Occipital lobe (tissue), 3 donors: ENCODE measurements at places on chromosomes 11 and 22. TPM values are rescaled to one million over a fixed set of nuclear protein-coding genes. Genes with fewer than 3 reads are reported as not detected.

The DEFB131B gene
- total RNA-seq: not detected

The OR8D1 gene
- not detected for total RNA-seq

The CBLIF gene
- total RNA-seq: not detected

The RRP8 gene
- total RNA-seq: 17.5 TPM

GRCh38 chr11:132464003-132464342 lies 1068.3 kb downstream of the OPCML start:
- no peak for DNase-seq

DNA sequence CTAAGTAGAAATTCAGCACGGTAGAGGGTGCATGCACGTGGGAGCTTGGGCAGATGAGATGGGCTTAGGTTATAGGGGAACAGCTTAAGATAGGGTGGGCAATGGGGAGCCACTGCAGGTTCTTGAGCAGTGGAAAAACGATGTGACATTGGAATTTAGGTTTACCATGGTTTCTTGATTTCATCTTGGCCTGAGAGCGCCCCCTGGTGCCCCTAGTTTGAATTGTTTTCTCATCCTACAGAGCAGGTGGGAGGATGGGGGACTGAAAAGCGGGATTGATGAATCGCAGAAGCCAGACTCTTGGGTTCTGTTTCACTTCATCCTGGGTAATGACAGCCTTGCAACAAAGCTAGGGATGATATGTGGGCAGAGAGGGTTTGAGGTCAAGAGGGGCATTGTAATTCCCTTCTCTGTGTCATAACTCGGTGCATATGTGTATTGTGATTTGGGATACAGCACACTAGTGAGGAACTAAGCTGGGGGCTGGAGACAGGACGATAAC lies 6.7 kb upstream of the MCAM start:
- DNase-seq: no peak

DNA sequence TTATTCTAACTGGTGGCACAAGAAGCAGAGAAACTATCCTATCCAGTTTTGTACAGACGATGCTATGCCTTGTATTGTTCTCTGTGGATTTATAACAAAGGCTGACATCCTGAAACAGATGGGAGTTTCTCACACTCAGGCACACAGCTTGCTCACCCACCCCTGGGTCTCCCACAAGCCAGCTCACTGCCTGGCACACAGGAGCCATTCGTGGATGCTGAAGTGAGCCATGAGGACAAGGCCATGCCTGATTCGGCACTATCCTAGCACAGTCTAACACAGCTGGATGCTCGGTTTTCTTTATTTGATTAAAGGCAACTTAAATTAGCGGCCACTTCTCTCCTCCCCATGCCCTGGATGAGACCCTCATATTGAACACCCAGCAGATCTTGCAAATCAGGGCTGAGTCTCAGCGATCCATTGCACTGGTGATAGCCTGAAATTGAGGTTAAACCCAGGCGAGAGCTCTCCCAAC lies 25.7 kb upstream of the TMPRSS4 start:
- DNase-seq: no peak

DNA sequence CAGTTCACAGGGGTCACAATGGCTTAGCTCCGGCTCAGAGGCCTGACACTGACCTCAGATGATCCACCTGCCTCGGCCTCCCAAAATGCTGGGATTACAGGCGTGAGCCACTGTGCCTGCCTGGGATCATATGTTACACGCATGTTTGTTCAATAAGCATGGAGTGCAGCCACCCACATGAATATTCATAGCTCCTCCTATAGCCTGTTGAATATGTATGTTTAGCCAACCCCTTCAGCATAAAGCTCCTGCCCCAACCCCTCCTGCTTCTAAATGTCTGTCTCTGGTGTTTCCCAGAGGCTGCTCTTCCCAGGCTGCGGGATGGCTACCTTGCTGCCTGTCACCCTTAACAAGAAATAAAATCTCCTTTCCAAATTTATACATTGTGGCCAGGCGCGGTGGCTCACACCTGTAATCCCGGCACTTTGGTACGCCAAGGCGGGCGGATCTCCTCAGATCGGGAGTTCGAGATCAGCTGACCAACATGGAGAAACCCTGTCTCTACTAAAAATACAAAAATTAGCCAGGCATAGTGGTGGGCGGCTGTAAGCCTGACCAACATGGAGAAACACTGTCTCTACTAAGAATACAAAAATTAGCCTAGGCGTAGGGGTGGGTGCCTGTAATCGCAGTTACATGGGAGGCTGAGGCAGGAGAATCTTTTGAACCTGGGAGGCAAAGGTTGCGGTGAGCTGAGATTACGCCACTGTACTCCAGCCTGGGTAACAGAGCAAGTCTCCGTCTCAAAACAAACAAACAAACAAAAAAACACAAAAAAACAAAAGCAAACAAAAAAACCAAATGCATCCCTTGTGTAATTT lies 1.1 kb upstream of the APOBEC3F start:
- no peak for DNase-seq

DNA sequence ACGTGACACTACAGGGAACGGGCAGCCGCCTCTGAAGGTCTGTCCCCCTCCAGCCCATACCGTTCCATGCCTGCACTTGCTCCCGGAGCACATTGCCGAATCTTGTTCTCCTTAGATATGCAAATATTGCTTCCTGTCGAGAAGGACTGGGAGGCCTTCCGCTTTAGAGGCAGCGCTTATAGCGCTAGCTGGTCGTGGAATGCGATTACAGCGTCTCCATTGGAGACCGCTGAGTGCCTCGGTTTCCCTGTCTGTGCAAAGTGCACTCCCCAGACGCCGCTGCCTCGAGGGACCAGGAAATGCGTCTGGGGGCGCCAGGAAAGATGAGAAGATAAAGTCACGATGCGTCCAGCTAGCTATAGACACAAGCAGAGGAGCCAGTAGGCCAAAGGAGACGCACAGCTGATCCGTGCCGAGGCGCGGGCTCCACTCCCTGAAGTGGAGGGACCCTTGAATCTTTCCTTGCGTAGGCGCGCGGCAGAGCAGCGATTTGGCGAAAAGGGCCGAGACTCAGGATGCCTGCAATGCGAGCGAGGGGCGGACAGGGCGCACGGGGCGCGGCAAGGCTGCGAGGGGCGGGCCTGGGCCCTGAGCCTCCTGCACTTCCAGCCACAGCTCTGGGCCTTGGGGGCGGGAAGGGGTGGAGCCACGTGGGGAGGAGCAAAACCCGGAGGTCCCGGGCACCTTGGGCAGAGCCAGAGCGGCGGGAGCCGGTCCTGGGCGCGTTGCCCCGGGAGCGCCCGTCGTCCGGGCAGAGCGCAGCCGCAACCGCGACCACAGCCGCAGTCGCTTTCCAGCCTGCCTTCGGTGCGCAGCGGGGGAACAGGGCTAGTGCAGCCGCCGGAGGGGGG lies at the start of gene RASSF10:
Gene RASSF10, plus strand, starts transcription at position 692 of the 851 bp plus-strand sequence. CDS start 261 bp downstream, outside the sequence.
- no peak for DNase-seq

DNA sequence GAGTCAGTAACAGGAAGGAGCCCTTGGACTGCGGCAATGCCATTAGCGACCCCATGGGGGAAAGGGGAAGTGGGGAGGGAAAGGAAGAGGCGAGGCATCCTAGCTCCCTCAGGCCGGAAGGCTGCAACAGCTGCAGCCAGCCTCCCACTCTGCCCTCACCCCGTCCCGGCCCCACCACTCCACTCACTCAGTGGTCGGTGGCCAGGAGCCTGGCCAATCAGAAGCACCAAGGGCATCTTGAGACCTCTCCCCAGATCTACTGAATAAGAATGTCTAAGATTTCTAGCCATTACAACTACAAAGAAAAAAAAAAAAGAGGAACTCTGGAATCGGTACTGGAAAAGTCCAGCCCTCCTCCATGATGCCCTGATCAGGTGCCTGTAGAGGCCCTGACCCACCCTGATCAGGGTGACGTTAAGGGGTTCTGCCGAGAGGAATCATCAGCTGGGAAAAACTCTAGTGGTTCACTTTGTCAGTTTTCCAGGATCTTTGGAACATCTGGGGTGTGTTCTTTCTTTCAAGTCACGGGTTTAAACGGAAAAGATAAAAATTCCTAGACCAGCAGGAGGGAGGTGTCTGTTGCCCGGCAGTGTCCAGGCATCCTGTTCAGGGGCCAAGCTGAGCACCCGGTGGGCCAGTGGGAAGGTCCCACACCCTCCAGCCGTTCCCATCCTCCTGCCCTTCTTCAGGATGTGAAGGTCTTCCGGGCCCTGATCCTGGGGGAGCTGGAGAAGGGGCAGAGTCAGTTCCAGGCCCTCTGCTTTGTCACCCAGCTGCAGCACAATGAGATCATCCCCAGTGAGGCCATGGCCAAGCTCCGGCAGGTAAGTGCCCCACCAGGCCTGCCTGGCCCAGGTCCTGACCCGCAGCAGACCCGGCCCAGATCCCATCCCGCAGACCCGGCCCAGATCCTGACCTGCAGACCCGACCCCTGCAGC lies 14.4 kb downstream of the OAF start:
- DNase-seq: no peak

GRCh38 chr22:32533265-32534111 lies 58.9 kb downstream of the FBXO7 start:
- DNase-seq: no peak

DNA sequence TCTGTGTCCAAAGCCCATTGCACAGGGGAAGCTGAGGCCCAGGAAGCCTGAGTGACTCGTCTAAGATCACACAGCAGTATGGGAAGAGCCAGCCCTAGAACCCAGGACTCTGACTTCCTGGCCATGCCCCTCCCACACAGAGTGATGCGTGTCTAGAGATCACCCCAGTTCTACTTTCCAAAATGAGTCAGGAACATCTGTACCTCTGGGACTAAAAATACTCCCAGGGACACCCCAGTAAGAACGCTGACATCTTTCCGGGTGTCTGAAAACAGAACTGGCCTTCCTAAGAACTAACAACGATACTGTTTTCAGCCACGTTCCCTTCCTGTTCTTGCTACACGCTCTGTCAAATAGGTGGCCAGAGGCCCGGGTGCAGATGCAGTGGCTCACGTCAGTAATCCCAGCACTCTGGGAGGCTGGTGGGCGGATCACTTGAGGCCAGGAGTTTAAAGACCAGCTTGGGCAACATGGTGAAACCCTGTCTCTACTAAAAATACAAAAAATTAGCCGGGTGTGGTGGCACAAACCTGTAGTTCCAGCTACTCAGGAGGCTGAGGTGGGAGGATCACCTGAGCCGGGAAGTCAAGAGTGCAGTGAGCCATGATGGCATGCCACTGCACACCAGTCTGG lies 21.7 kb upstream of the PDGFB start:
- no peak for DNase-seq

DNA sequence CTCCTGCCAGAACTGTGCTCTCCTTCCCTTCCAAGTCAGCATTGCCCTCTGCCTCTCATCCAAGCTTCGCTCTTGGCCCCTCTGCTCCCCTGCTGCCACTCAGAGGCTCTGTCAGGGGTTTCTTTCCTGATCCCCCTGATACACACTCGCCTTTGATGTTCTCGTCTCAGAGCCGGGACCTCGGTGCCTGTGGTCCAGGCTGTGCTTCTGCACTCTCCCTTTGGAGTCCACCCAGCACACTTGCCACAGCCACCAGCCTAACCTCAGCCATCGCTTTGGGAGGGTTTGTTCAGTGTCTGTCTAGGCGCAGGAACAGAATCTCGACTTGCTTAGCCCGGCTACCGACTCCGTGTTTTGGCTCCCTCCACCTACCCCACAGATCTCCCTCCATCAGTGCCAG lies 29.1 kb downstream of the PPFIA1 start:
- no peak for DNase-seq

DNA sequence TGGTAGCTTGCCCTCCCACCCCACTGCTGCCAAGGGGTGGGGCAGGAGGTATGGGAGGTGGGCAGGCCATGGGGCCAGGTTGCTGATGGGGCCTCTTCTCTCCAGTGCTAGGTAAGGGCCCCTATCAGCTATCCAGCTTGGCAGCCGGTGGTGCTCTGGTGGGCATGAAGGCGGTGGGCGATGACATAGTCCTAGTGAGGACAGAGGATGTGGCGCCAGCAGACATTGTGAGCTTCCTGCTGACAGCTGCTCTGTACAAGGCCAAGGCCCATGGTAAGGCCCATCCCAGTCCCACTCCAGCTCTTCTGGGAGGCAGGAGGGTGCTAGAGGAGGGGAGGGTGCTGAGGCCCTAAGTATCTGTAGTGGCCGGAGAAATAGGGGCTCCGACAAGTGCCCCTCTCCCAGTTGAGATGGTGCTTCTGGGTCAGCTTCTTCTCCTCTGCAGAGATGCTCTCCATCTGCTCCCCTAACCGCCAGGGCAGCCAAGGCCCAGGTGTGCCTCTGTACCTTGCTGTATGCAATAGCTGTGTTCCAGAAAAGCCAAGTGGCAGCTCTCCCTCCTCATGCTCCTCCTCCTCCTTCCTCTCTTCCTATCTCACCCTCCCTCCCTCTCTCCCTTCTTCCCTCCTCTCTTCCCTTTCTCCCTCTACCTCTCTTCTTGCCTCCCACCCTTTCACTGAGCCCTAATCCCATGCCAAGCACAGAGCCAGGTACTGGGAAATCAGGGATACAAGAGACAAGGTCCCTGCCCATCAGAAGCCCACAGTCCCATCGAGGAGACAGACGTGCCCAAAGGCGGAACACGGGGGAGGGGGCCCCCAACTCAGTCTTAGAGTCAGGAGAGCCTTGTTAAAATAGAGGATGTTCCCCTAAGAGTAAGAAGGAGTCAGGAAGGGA lies 55.3 kb downstream of the OTOG start:
- DNase-seq: no peak

DNA sequence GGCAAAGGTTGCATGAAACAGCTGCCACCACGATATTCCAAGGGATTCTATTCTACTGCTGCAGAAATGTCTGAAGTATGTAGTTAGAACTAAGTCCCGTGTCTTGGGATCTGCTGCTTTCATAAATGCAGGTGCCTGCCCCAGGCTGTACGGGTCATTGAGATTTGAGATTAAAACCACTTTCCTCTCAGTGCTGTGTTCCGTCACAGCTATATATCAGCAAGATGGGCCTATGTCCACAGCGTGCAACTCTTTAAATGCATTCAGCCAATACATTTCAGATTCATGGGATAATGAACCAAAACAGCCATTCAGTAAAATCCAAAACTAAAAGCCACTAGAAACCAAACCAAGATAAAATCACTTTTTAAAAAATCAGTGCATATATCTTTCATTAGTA lies 107.3 kb upstream of the LUZP2 start:
- no peak for DNase-seq

- no peak for DNase-seq
Observed at GRCh38 chr11:81870066-81870412, 863.6 kb downstream of the FAM181B start.

DNA sequence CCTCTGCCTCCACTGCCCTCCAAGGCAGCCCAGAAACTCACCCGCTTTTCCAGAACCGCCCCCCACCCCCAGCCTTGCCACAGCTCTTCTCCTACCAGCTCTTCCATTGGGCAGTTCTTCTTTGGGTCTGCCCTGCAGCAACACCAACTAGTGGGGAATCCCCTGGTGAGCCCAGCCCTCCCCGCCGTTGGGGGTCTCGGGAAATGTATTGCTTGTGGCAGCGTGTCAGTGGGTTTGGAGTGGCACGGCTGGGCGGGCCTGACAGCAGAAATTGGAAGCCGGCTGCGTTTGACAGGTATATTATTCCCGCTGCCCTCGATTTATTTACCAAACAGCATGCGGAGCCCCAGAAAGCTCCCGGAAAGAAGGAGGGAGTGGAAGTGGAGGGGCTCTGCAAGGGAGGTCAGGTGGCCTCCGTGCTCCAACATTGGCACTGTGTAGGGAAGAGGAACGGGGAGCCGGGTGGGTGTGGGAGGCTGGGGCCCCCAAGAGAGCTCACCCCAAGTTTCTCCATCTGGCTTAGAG lies 65.2 kb upstream of the NECTIN1 start:
- no peak for DNase-seq

GRCh38 chr22:46674367-46674781 lies 54.2 kb downstream of the GRAMD4 start:
- DNase-seq: no peak
